Stimulated activated CD8-positive, alpha-beta memory T cell treated with anti-CD3 and anti-CD28 coated beads, Interleukin-15, amount 100 ng/mL, for 24 hours (primary cell): ENCODE measurements at places on chromosomes 16 and 17.

DNA sequence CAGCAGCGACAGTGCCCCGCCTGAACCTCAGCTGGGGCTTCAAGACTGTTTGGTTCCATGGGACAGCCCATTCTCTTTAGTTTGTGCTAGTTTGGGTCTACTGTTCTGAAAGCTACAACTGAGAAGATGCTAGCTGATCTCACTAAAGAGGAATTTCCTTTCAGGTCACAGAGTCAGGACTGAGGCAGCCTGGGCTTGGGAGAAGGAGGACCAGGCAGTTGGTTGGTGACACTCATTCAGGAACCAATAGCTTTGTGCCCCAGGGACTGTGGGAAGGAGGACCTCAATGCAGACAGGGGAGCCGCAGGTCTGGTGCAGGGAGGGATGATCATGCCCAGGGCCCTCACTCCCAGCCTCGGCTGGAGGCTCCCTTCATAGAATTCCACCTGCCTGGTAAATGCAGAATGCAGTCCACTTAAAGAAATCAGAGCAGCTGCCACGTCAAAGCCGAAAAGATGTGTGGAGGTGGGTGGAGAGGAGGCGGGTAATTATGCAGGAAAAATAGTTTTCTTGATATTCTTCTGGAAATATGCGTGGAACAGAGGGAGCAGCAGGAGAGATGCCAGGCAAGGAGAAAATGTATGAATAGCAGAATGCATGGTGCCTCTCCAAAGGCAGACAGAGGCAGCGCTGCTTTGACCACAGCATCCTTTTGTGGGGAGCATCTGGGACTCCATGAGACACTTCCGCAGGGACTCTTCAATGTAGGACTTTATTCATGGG lies 32.6 kb upstream of the ZFP90 start:
- DNase-seq, result no peak

DNA sequence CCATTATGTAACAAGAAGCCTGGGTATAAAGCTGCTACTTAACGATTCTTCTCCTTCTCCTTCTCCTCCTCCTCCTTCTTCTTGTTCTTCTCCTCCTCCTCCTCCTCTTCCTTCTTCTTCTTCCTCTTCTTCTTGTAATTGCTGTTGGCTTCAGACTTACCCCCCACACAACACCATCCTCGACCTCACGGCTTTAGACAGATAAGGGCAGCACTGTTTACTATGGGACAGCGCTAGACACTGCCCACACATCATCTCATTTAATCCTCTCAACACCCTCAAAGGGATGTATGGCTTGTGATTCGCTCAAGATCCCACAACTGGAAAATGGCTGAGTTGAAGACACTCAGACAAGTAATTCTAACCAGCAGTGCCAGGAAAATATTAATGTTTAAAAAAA lies 60.6 kb upstream of the NOG start:
- DNase-seq, result no peak

DNA sequence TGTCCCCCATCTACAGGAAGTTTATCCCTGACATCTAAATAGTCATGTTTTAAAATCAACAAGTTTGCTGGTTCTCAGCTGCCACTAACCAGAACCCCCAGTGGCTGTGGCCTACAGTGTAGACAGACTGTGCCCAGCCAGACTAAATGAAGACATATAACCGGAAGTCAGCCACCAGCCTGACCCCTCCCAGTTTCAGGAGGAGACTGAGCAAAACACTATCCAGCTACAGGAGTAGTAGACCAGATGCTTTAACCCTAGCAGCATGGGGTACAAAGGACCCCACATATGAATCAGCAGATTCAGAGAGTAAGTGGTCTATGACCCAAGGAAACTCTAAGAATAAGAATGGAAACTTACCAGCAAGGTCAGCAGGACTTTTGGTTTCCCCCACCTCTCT lies 83.4 kb downstream of the HIC1 start:
- DNase-seq, result no peak

- no peak for DNase-seq
Measured at GRCh38 chr16:83366228-83366627, 441.6 kb upstream of the HSBP1 start.

GRCh38 chr17:29838961-29839360 lies 91.1 kb downstream of the SSH2 start:
- no peak for DNase-seq

- no peak for DNase-seq
Measured at GRCh38 chr17:12995106-12995895, 22.5 kb downstream of the ELAC2 start.

DNA sequence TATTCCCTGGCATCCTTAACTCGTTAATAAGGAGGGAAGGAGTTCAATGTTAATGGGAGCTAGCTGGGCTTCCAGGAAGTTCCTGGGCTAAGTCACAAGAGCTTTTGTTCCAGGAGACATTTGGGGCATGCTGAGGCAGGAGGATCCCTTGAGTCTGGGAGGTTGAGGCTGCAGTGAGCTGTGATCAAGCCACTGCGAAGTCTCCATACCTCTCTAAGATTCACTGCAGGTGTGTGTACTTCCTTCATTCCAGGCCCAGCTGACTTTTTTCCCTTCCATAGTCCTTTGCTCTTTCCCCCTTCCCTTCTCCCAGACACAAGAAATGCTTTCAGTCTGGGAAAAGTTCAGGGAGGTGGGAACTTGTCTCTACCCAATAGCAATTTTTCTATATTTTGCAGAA lies 489.8 kb downstream of the NPIPA7 start:
- no peak for DNase-seq
